Activated naive CD4-positive, alpha-beta T cell treated with anti-CD3 and anti-CD28 coated beads, Interleukin-2, amount 10 ng/mL, durations not matched to agents 7 days and 5 days (primary cell): ENCODE measurements at places on chromosomes 5 and 9.

DNA sequence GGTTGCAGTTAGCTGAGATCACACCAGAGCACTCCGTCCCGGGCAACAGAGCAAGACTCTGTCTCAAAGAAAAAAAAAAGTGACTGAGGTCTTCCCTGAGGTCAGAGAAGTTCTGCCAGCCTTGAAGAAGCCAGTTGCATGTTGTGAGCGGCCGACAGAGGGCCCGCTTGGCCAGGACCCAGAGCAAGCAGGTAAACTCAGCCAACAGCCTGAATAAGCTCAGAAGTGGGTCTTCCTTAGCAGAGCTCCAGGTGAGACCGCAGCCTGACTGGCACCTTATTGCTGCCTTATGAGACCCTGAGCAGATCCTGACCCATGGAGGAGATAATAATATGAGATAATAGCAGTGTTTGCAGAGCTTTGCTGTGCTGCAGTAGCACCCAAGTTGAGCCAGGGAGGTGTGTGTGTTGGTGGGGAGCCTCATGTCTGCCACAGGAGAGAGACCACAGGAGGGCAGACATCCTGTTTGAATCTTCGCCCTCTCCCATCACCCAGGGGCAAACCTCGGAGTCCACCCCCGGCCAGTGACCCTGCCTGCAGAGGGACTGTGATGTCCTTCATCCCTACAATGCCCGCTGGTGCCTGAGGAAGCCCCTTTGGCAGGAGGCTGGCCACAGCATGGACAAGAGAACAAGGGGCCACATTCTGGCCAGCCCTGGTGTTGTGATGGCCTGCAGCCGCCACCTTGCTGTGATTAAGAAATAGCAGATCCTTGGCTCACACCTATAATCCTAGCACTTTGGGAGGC, 10.8 kb upstream of the BARX1 start:
- no peak for DNase-seq

GRCh38 chr5:134097211-134097749, 17.2 kb upstream of the TCF7 start:
- no peak for DNase-seq

DNA sequence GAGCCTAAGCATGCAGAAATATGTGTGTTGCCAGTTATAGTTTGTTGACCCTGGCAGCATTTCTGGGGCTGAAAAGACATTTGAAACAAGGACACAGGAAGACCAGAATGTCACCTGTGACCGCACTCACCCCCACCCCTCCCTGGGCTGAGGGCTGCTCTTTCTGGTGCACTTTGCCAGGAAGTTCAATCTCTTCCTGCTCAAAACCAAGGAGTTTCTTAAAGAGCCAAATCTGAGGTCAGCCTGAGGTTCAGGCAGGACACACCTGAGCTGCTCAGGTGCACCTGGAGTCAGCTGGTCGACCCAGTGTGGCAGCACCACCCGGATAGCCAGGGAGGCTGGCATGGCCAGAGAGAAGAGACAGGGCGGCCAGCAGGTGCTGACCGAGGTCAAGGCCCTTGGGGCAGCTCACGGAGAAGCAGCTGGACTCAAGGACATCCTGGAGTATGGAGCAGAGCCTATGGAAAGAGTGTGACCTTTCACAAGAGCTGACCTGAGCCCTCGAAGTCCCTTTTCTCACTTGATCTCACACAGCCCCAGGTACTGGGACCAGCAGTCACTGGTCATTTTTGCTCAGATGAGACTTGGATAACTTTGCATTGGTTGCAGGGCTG, 376.9 kb upstream of the IRX4 start:
- no peak for DNase-seq

GRCh38 chr5:41094871-41095270, 23.7 kb upstream of the MROH2B start:
- no peak for DNase-seq

DNA sequence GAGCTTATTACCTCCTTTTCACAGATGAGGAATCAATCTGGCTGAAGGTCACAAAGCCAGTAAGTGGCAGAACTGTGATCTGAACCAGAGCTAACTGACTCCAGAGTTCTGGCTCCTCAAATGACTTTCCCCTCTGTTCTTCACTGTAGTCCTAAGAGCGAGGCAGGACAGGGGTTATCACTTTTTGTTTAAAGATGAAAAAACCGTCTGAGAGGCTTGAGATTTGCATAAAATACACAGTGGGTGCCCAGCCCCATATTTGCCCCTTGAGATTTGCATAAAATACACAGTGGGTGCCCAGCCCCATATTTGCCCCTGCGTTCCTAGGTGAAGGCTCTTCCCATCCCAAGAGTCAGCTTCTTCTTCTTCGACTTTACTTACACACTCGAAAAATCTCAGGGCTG, 667 bp downstream of the FBXO10 start:
- no peak for DNase-seq

DNA sequence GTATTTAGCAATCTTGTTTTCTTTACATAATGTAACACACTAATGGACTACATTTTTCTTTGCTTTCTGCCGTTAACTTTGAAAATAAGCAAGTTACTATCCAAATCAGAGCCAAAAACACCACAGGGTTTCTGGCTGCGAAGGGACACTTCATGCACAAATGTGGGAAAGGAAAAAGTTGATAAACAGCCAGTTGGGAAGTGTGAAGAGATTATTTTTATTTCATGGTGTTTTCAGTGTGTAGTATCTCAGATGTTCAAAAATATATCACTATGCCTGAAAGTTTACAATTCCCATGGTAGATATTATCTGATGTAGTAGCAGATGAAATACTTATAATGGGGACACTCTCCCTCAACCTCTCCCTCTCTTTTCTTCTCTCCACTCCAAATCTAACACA, 135.3 kb downstream of the CETN3 start:
- no peak for DNase-seq

- DNase-seq = no peak
These were observed 173.1 kb downstream of the KDM4C start for GRCh38 chr9:6930827-6931226.

DNA sequence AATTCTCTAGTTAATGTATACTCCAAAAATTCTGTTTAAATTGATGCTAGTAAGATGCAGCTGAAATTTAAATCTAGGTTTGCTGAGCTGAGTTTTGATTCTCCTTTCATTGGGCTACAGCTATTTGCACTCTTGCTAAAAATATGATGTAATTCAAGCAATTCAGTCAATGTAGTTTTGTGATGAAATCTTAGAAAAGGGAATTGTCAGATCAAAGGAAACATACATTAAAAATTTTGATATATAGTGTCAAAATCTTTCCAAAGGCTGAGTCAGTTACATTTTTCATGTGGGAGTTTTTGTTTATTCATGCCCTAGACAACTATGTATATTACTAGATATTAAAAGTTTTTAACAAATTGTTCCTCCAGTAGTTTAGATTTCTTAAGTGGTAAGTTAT, 334.9 kb upstream of the DAB2 start:
- no peak for DNase-seq

GRCh38 chr5:143776951-143777350, 35.0 kb upstream of the HMHB1 start:
- DNase-seq = no peak

DNA sequence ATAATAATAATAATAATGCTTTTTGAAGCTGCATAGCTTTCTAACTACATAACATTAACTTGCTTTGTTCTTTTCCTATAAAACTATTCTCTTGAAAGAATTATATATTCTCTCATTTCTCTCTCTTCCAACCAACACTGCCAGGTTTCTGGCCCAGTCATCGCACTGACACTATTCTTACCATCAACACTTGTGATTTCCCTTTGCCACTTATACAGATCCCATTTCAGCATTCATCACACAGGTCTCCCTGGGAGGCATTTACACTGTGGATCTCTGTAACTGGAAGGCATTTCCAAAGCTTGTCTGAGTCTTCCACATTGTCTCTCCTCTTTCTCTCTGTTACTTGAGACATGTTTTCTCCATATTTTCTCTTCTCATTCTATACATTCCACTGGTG, 777.8 kb upstream of the ACO1 start:
- no peak for DNase-seq

- DNase-seq = no peak
These were observed 16.3 kb upstream of the CCIN start for GRCh38 chr9:36152741-36153438.

DNA sequence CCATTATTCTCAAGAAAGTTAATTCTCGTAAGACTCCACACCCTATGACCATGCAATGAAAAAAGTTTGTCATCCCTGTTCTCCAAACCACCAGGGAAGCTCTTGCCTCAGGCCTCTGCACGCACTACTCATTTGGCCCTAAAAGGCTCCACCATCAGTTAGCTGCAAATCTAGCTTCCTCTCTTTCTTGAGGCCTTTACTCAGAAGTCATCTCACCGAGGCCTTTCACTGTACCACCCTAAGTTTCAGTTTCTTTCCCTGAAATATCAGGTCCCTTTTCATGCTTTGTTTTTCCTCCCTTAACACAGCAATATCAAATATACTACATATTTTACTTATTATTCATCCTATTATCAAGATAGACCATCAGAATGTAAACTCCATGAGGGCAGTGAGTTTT, 39.1 kb downstream of the OXCT1 start:
- no peak for DNase-seq

DNA sequence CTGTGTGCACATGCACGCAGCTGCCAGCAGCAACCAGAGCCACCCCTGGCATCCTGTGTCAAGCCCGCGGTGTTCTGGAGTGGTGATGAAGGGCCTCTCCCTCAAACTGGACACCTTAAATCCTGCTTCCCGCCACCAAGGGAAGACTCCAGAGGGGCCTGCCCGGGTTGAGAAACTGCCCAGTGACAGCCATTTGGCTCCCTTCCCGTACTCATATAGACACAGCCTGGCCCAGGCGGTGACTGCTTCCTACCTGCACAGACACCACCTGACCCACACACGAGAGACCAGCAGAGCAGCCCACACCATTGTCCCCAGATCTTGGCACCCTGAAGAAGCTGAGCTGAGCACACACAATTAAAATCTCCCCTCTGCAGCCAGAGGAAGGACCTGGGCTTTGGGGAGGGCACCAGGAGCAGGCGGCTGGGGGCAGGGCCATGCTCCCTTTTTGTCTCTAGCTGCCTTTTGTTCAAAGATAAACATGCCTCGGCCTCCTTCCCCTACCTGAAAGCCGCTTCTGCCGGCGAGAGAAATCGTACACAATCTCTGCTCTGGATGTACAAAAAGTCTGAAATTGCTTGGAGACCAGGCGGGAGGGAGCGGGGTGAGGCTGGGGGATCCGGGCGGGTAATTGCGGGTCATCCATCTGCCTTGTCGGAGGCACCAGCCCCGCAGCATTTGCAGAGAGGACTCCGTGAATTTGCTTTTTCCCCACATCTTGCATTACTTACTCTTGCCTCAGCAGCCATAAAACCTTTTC, 78.4 kb downstream of the TSPAN17 start:
- DNase-seq = no peak

- DNase-seq = no peak
These were observed 58.2 kb downstream of the ESM1 start for GRCh38 chr5:54927097-54927746.

GRCh38 chr5:14178091-14178490, 34.9 kb downstream of the TRIO start:
- DNase-seq = no peak

- DNase-seq = no peak
These were observed 9.7 kb upstream of the RXRA start for GRCh38 chr9:134316449-134317160.

- no peak for DNase-seq
These were observed 97.3 kb upstream of the PANK3 start for GRCh38 chr5:168676501-168676900.

GRCh38 chr9:96062854-96063253, 187.4 kb downstream of the ERCC6L2 start:
- DNase-seq = no peak

DNA sequence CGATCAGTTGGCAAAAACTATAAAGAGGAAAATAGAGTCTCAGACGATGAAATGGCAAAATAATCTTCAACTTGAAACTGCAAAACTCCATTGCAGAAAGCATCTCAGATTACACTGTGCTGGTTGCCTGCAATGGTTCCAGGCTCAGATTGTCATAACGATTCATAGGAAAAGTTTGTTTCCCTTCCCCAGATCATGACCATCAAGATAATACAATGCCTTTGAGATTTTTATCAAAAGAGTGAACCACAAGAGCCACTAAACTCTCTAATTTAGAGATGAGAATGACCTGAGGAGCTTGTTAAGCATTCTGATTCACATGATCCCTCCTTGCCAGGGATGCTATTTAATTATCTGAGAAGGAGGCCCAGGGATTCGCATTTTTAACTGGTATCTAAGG, 52.6 kb upstream of the ITGA1 start:
- DNase-seq = no peak

DNA sequence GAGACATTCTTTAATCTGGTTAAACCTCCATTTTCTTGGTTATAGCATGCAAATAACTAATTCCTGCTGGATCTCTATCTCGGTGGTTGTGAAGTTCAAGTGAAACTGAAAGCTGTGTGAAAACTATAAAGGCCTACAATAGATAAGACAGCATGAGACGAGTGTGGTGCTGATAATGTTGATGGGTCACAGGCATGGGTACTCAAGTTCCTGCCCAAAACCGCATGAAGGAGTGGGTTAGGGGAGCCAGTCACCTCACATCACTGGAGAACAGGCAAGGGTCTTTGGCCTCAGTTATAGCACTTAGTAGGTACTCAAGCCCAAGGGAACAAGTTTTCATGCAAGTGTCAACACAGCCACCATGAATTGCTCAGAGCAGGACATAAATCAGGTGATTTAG, 16.7 kb downstream of the HMHB1 start:
- peak; percentile 35 for DNase-seq
